ENCODE measurements at places on chromosomes 1 and 21.
A peak's percentile ranks its signal among the peaks of the same experiment; 100 is the strongest.

DNA sequence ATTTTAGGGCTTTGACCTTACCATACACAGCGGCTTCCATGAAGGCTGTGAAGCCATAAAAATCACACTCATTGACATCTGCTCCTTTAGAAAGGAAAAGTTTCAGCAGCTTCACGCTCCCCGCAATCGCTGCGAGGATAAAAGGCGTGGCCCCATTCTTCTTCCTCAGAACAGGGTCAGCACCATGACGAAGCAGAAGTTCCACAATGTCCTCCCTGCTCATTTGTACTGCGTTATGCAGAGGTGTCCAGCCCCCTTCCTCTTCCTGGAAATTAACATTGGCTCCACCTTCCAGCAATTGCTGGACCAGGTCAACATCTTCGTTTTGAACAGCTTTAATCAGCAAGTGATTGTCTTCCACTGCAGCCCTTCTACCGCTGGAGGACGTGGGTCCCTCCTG is 2.7 kb downstream of the RNASEL start:
- DNase-seq: no peak

DNA sequence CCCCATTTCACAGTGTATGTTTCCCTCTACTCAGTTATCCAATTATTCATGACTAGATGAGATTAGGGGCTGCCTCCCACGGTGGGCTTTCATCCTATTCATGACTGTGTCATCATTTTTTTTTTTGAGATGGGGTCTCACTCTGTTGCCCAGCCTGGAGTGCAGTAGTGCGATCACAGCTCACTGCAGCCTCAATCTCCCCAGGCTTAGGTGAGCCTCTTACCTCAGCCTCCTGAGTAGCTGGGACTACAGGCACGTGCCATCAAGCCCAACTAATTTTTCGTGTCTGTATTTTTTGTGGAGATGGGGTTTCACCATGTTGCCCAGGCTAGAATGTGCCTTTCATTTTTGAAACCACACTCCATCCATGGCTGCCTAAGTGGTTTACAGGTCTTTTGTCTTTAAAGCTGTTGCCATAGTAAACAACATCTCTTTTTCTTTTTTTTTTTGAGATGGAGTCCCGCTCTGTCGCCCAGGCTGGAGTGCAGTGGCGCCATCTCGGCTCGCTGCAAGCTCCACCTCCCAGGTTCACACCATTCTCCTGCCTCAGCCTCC is 60.0 kb downstream of the PIK3CD start:
- no peak for DNase-seq

- DNase-seq: peak; percentile 55
These were observed 88.3 kb upstream of the SELENON start for GRCh38 chr1:25711555-25712298.

- DNase-seq: no peak
These were observed 4.6 kb upstream of the ETS2 start for GRCh38 chr21:38800924-38801744.

GRCh38 chr1:22364326-22364650 is 87.4 kb upstream of the ZBTB40 start:
- no peak for DNase-seq

- no peak for DNase-seq
These were observed 309.9 kb downstream of the ADGRL2 start for GRCh38 chr1:82110366-82111254.

GRCh38 chr1:93575621-93576284 is 105.9 kb downstream of the BCAR3 start:
- no peak for DNase-seq

DNA sequence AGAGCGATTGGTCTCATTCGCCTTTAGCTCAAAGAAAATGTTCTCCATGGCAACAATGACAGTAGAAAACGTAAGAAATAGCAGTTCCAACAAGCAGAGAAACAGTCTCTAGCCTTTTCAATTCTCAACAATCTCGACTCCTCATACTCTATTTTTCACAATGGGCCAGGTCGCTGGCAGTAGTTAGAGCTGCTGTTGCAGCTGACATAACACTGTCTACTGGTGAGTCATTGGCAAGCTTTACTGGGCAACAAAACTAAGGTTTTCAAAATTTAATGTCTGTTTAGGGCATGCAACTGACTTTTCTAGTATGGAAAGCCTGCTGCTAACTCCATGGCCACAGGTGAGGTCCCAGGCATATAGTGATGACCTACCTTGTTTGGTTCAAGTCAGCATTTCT is 221.1 kb upstream of the KAZN start:
- no peak for DNase-seq

DNA sequence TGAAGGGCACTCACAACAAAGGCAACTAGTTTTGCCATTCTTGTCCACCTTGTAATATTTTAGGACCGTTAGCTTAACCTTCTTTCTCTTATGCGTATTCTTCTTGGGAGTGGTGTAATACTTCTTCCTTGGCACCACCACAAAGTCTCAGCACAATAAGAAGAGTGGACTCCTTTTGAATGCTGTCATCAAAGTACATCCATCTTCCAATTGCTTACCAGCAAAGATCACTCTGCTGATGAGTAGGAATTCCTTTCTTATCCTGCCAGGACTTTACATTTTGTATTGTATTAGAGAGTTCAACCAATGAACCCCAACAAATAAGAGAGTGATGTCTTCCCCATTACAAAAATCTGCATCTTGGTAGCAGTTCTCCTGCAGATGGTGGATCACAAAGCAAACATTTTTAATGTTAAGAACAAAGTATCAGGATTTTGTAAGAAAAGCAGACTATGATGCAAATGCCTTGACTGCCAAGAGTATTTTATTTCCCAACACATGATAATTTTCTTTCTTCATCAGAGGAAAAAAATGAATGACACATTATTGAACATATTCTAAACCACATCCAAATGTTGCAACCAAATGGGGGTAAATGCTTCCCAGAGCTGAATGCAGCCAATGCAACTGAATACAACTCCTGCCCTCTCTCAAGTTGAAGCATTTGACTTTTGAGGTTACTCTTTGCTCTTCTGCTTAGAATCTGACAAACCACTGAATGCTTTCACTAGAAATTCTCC is 5.1 kb upstream of the ARNT start:
- no peak for DNase-seq

- DNase-seq: no peak
These were observed 15.5 kb upstream of the ACTRT2 start for GRCh38 chr1:3005771-3006170.

DNA sequence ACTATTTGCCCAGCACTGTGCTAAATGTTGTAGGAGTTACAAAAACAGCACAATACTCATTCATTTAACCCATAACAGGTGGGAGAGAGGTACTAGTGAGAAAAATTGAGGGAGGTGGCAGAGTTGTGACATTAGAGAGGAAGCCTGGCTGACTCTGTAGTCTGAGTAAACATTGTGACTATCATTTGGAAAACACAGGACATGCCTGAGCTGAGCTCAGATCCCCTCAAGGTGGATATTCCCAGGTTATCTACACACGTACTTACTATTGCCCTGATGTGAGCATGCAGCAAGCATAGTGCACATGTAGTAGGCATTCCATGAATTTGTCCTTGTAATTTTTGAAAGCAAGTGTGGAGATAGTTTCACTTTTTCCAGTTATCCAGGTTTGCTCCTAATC is 10.9 kb downstream of the CAMK1G start:
- DNase-seq: no peak

DNA sequence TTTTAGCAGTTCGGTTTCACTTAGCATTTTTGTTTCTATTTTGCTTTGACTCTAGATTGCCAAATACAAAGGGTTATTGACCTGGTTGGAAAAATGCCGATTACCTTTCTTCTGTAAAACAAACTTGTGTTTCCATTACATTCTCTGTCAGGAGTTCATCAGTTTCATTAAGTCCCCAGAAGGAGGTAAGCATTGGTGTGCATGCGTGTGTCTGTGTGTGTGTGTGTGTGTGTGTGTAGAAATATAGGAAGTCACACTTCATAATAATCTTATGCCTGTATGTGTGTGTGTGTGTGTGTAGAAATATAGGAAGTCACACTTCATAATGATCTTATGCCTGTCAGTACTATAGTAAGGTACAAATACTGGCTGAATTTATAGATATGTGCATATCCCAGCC is 10.0 kb downstream of the RGSL1 start:
- DNase-seq: no peak

DNA sequence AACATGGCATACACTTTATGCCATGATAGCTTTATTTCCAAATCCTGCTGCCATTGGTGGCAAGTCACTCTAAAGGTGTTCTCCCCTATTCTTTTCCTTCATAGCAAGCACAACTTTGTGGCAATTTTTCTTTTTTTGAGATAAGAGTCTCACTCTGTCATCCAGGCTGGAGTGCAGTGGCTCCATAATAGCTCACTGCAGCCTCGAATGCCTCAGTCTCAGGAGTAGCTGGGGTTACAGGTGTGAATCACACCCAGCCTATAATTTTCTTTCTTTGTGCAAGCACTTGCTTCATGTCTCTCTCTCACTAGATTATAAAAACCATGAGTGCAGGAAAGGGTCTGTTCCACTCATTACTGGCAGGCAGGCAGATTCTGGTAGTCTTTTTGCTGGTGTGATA is 5.4 kb upstream of the KDM4A start:
- DNase-seq: no peak

DNA sequence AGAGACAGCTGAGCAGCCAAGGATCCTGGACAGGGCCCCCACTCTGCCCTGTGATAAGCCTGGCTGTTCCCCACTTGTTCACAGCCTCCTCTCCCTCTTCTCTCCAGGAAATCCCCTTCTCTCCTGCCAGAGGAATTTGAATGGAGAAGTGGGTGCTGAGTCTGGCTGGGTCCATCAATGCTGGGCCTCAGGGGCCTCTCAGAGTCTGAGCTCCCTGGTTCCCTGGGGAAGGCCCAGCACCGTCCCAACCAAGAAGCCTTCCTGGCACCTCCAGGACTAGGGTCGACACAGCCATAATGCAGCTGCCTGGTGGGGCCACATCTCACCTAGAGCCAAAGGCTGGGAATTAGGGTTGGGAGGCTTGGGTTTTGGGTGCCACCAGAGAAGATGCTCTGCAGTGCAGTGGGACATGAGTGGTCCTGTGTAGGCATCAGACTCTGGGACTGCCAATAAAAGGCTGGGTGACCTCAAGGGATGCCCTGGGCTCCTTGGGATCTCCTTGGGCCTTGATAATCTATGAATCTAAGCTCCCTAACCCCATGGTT is 2.5 kb downstream of the MYBPH start:
- no peak for DNase-seq

GRCh38 chr1:165659581-165659895 is 28.5 kb downstream of the MGST3 start:
- no peak for DNase-seq

- DNase-seq: no peak
These were observed 40.8 kb upstream of the WARS2 start for GRCh38 chr1:119181218-119181617.

DNA sequence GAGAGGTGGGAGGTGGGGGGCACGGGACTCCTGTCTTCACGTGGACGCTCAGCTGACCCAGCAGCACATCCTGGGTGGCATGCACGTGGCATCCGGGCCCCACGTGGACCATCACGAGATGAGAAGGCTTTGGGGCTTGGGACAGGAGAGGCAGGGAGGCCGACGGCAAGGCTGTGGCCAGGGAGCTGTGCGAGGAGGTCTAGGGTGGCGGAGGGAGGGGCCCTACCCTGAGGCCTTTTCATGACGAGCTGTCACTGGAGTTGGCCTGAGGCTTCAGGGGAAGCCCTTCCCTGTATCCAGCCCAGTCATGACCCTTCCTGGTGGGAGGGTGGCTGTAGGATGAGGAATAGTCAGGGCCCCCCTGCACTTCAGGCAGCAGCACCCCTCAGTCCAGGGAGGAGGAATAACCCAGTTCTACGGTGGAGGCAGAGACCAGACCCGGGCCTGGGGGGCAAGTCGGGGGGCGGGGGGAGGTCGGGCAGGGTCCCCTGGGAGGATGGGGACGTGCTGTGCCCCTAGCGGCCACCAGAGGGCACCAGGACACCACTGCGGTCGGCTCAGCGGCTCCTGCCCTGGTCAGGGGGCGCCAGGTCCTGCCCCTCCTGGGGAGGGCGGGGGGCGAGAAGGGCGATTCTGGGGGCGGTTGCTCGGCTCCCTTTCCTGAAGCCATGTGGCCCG is 2.0 kb upstream of the PERM1 start:
- DNase-seq: peak; percentile 64
